ENCODE measurements at places on chromosomes 12 and 14.
A peak's percentile ranks its signal among the peaks of the same experiment; 100 is the strongest.

- no peak for DNase-seq
These were observed 2.2 kb downstream of the OTX2 start for GRCh38 chr14:56808110-56808382.

DNA sequence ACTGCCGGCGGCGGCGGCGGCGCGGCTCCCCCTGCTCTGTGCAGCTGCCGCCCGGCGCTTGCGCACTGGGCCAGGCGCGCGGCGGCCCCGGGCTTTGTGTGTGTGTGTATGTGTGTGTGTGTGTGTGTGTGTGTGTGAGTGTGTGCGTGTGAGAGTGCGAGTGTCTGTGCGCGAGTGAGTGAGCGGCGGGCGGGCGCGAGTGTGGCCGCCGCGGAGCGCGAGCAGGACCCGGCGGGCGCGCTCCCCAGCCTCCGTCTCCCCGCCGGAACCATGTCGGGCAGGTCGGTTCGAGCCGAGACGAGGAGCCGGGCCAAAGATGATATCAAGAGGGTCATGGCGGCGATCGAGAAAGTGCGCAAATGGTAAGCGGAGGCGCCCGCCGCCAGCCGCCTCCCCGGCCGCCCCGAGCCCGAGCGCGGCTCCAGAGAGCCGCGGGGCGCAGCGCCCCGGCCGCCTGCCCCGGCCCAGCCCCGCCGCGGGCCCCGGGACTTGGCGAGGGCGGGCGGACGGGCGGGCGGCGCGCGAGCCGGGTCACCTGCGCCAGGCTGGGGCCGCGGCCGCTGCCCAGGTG is at the start of gene BCL7A:
BCL7A (plus strand) TSS at position 63 of the 571 bp plus-strand sequence; CDS start at position 271, 208 bp downstream.
- DNase-seq: no peak

DNA sequence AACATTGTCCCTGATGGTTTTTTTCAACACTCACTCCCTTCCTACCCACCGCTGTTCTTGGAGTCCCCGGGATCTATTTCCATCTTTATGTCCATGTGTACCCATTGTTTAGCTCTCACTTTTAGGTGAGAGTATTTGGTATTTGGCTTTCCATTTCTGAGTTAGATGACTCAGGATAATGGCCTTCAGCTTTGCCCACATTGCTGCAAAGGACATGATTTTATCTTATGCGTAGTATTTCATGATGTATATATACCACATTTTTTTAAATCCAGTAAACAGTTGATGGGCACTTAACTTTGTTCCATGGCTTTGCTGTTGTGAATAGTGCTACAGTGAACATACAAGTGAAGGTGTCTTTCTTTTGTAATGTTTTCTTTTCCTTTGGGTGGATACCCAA is 123.5 kb upstream of the KITLG start:
- no peak for DNase-seq

GRCh38 chr12:54012631-54013409 is 4.0 kb downstream of the HOXC8 start:
- DNase-seq: no peak

DNA sequence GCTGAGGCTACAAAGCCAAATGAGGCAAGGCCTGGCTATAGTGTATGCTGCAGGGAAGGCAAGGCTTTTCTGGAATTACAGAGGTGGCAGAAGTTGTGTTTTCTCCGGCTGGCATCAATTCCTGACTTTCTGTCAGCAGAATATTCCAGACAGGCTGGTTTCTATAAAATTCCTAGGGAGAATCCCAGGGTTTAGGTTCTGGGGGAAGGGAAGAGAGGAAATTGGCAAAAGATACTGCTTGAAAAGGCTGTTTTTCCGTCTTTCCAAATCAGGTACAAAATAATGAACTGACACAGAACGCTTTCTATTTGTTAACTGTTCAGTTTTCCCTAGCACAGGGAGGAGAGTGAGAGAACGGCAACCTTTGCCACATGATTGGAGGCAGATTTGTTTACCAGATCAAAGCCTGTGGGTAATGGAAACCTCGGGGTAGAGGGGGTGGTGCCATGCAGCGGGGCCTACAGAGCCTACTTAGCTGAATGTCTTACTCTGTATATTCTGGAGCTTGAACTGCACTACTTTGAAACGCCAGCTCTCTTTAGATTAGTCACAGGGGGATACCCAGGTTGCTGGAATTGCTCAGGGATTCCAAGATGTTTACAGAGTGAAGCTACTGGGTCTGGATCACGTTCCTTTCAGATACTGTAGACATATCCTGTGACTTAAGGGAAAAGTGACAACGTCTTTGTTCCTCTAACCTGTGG is 65.8 kb upstream of the DACT1 start:
- DNase-seq: peak; percentile 34

DNA sequence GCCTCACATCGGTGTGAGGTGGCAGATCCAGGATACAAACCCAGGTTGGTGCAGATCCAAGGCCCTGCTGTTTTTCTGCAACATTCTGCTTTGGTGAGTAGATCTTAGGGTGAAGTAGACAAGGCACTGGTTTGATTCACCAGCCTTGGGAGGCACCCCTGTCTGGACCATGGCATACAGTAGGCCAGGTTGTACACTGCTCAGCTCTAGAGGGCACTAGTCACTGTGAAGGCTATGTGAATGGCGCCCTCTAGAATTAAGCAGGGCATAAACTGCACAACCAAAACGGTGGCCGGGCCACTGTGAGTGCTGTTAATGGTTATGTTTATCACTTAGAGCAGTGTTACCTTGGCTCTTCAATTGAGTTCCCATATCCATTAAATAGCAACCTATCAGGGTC is 280.6 kb upstream of the PWP1 start:
- no peak for DNase-seq

DNA sequence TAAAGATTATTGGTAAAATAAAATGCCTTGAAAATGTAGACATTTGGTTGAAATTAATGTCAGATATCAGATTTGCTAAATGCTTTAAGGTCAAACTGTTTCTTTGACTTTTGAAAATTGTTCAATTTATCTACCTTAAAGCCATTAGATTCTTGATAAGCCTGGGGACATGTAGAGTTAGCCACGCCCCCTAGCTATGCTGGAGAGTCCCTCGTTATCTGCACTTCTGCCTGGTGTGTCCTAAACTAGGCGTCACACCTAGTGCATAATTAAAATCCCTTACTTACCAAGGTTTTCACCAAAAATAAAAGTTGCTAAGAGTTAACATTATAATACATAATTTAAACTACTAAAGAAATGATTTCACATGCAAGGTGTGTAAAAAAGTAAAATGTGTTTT is 79.5 kb downstream of the EGLN3 start:
- no peak for DNase-seq

Data from non-pigmented ciliary epithelial cell (primary cell).